ENCODE measurements at places on chromosomes 7 and 10.

DNA sequence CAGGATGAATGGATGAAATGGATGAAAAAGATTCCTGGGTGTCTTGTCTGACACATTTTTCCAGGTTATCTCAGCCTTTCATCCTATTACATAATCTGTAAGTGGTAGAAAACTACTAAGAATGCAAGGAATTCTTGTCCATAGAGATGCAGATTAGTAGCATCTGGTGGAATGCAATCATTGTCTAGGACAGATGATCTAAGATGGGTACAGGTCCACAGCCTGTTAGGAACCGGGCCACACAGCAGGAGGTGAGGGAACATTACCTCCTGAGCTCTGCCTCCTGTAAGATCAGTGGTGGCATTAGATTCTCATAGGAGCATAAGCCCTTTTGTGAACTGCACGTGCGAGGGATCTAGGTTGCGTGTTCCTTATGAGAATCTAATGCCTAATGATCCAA lies 225.0 kb downstream of the CALN1 start:
- DNase-seq, result no peak

DNA sequence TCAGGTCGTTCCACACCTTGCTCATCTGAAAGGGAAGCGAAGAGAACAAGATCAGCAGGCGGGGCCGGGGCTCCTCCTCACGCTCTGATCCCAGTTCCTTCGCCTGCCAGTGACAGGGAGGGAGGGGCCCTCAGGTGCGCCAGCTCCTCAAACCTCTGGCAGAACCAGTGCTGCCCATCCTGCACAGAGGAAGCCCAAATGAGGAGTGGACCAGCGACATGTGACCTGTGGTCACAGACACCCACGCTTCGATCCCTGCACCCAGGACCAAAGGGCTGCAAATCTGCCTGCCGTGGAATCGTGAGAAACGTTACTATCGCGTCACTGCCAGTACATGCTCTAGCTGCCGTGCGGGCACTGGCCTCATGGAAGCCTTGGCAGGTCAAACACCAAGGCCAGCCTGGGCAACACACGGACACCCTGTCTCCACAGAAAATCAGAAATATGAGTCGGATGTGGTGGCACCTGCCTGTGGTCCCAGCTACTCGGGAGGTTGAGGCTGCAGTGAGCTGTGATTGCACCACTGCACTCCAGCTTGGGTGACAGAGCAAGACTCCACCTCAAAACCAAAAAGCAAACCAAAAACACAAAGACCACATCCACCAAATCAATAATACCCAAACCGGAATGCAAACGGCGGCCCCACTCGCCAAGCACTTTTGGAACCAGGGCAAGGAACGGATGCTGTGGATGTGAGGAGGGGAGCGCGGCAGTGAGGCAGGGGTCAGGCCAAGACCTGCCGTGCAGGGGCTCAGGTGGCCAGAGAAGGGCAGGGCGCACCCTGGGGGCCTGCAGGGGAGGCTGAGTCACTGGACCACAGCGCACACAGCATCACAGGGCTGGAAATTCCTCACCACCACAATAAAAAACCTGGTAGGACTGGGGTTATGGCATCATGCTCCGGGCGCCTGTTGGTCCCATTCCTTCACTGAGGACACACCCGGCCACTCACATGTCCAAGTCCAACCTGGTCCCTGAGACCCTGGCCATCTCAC lies 13.4 kb downstream of the NUDT1 start:
- no peak for DNase-seq

GRCh38 chr7:17624379-17624778 lies 315.9 kb downstream of the SNX13 start:
- DNase-seq, result no peak

GRCh38 chr7:89265631-89266030 lies 470.1 kb upstream of the TEX47 start:
- DNase-seq, result no peak

DNA sequence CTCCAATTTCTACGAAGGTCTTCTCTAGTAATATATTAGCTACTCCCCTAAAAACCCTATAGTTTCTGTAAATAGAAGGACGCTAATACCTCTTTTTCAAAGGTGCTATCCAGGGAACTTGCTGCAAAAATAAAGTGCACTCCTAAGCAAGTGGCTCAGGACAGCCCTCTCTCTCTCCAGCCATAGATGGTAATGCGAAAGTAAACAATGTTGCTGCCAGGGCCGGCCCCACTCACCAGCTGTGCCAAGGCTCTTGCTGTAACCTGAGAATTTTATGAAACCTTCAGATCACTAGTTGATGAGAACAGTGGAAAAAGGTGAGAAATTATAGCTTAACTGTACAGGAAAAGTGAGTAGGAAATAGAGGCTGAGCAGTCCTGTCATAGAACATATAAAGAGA lies 10.9 kb upstream of the TAS2R39 start:
- DNase-seq, result no peak

Measured in IMR-90 (cell line).